ENCODE measurements at places on chromosomes 5 and 9. TPM values are rescaled to one million over a fixed set of nuclear protein-coding genes. Genes with fewer than 3 reads are reported as not detected.

- no peak for DNase-seq
Measured at GRCh38 chr5:54644226-54644625, 126.7 kb downstream of the SNX18 start.

GRCh38 chr9:130895038-130895437, 1.6 kb downstream of the QRFP start:
- DNase-seq = no peak

DNA sequence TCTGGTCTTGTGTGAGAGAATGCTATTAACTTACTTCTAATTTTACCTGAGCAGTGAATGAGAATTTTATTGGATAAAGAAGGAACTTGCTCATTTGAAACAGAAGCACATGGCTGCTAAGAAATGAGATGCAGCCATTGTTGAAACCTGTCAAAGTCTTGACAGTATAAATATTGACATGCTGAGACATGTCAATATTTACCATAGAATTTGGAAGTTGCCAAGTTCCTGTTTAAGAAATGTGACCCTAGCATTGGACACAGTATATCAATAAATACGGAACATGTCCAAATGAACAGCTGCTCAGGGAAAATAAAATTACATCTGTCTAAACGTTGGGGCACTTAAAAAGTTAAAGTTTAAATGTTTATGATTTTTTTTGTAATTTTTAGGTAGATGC, 7.8 kb downstream of the XRCC4 start:
- no peak for DNase-seq

DNA sequence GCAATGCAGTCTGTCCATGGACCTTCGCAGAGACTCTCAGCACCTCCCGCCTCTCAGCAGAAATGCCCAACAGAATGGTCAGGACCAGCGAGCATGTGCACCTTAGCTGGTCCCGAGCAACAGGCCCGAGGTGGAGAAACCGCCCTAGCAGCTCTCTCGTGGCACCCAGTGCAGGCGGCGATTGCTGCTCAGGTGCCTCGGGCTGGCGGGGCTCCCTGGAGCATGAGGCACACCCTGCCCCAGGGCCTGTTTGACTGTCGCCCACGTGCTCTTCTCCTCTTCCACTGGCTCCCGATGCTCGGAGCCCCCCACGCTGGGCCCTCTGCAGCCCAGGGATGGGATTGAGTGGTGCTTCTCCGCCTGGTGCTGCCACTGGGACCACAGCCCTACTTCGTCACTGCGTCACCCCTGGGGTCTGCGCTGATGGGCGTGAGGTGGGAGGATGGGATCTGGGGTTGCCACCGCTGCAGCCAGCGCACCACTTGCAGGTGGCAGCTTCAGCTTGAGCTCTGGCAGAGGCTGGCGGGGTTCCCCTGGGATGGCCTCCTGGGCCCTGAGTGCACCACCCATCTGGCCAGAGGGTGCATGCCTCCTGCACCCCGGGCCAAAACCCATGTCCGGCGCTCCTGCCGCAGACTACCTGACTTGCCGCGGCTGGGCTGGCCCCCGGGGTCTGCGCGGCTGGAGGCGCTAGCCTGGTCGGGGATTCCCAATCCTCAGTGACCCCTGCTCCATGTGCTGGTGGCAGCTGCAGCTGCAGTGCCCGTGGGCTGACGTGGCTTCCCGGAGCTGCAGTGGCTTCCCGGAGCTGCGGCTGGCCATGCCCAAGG, 244.2 kb downstream of the FOXD4L6 start:
- DNase-seq = no peak

GRCh38 chr9:589723-590122, 251.8 kb upstream of the DMRT1 start:
- DNase-seq = no peak

The SHISAL2B gene
- not detected for total RNA-seq
